HFFc6 (cell line): ENCODE measurements at places on chromosomes 11 and 22.

DNA sequence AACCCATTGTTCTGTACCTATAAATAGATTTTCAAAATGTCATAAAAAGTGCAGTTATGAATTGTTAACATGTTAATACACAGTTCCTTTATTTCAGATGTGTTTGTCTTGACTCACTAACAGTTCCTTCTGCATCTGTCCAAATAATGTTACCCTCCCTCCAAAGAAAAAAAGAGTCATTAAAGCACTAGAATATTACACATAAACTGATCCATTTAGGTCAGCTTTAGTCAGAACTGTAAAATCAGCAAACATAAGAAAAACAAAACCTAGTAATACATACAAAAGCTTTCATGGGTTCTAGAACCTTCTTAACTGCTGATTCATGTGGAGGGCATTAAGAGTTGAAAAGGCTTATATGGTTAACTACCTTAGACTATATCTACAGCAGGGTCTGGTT is 65.4 kb downstream of the SESN3 start:
- no peak for DNase-seq

GRCh38 chr11:66976925-66977324 is 1.8 kb downstream of the C11orf86 start:
- no peak for DNase-seq

GRCh38 chr22:27670701-27671412 is 130.7 kb downstream of the MN1 start:
- DNase-seq, result no peak

DNA sequence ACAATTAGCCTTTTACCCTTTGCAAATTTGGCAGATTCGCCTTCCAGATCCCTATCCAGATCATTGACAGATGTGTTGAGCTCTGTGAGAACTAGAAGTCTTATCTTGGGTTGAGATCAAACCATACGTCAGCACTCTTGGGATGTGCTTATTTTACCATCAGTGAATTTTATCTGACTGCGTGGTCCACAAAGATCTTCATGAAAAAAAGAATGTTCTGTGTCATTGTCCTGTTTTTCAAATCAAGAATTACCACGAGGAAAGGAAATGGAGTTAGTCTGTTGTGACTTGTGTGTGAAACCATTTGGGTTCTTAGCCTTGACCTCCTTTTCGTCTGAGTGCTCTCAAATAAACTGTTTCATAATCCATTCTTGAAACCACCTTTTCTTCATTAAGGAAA is 86.2 kb upstream of the SORL1-AS1 start:
- no peak for DNase-seq

DNA sequence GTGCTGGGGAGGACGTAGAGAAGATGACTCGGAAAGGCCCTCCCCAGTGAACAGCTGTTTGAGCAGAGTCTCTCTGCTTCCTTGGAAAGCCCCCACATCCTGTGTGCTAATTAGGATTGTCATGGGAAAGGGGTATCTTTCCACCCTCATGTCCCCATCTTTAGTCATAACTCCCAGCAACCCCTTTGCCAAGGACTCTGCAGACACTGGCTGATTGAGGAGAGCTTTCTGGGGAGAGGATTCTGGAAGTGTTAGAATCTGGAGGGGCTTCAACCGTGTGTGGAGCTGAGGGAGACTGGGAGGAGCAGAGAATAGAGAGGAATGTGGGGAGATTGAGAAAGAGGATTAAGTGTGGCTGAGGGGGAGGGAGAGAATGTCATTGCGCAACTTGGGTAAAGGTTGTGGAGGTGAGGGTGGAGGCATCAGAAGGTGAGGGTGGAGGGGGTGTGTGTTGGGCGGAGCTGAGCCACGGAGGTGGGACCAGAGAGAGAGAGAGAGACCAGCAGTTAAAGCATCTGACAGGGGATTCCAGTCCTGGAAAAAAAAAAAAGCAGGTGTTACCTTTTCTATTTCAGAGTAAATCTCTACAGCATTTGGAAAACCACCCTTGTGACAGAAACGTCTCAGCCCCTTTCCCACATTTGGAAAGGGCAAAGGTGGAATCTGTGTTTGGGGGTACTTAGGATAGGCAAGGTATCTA is 2.2 kb downstream of the DTX4 start:
- no peak for DNase-seq

- no peak for DNase-seq
These were observed 148.5 kb downstream of the TTC17 start for GRCh38 chr11:43507171-43507570.

DNA sequence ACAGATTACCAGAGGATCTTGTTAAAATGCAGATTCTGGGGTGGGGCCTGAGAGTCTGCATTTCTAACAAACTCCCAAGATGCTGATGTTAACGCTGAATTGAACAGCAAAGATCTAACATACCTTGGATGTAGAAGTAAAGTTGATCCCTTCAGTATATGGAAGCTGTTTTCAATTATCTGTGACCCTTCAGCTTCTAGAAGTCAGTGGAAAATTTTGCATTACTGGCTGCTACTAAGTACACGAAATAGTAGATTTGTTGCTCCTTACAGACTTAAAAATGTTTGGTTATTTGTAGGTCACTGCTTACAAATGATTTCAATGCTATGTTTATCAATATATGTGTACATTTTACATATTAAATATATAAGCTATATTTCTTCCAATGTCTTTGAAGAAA is 107.4 kb downstream of the ARHGAP42 start:
- DNase-seq, result no peak

DNA sequence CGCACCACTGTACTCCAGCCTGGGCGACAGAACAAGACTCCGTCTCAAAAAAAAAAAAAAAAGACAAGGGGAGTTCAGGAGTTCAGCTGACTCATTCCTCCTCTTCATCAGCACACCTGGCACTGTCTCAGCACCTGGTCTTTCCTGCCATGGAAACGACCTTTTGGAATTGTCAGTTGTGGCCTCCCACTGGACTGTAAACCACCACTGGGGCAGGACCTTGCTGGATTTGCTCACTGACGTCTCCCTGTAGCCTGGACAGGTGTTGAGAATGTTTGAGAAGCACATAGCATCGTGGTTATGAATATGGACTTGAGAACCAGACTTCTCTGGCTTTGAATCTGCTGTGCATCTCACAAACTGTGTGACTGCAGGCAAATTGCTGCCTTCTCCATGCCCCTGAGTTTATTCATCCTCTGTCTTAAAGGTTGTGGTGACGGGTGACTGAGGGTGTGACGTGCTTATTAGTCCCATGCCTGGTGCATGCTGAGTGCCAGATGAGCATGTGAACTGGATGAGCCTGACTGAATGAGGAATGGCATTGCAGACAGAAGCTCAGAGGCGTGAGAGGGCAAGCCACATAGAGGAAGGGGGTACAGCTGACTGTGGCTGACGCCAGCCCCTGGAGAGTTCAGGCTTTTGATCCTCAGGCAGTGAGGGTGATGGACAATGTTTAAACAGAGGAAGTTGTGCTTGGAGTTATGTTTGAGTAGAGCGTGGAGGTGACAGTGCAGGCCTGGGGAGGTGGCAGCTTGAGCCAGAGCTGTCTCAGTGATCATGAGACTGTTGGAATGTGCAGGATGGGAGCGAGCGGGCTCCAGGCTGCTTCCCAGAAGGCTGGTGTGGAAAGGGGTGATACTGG is 12.7 kb downstream of the TOM1 start:
- DNase-seq, result peak; percentile 75

GRCh38 chr11:134033276-134033675 is 35.6 kb upstream of the JAM3 start:
- DNase-seq, result no peak

DNA sequence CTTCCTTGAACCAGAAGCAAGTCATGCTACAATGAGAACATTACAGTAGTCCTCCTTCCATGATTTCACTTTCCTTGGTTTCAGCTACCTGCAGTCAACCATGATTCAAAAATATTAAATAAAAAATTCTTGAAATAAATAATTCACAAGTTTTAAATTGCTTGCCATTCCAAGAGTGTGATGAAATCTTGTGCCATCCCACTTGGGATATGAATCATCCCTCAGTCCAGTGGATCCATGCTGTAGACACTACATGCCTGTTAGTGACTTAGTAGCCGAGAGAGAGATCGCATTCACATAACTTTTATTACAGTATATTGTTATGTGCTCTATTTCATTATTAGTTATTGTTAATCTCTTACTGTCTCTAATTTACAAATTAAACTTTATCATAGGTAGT is 6.0 kb downstream of the HOATZ start:
- DNase-seq, result peak; percentile 37

GRCh38 chr11:96680211-96681018 is 290.6 kb downstream of the JRKL start:
- DNase-seq, result no peak

GRCh38 chr11:690738-691633 is 4.0 kb downstream of the DEAF1 start:
- no peak for DNase-seq
